NCI-H2171 treated with DMSO at 0.1 percent for 48 hours (cell line): ENCODE measurements at places on chromosomes 11 and 22.
A peak's percentile ranks its signal among the peaks of the same experiment; 100 is the strongest.

GRCh38 chr22:46504584-46504983 is 32.8 kb downstream of the CELSR1 start:
- DNase-seq = no peak

DNA sequence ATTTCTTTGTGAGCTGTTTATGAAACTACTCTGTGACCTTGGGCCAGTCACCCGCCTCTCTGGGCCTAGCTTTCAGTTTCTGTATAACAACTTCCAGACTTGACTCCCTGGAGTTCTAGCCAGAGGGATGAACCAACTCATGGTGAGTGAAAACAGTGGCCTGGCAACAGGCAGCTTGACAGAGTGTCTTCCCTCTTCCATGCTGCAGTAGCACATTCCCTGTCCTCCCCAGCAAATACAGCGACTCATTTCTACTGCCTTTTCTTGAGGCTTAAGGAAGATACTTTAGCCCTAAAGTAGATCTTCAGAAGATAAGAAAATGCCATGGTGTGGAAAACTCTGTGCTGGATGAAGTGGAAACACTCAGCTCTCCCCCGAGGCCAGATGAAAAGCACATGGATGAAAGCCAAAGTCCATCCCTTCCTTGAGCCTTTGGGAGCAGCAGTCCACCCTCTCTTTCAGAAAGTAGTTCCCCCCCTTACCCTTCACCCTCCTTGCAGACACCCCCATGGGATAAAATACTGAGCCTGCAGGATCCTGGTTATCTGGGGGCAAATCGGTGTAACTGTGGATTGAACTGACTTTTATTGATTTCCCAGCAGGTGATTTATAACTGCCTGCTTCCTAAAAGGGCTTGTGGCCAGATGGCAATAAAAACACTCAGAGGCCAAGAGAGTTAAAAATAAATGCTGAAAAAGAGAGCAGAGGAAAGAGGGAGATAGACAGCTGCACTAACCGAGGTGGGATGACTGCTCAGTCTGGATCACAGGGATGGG is 24.1 kb downstream of the IRAG1 start:
- DNase-seq = peak; percentile 36

DNA sequence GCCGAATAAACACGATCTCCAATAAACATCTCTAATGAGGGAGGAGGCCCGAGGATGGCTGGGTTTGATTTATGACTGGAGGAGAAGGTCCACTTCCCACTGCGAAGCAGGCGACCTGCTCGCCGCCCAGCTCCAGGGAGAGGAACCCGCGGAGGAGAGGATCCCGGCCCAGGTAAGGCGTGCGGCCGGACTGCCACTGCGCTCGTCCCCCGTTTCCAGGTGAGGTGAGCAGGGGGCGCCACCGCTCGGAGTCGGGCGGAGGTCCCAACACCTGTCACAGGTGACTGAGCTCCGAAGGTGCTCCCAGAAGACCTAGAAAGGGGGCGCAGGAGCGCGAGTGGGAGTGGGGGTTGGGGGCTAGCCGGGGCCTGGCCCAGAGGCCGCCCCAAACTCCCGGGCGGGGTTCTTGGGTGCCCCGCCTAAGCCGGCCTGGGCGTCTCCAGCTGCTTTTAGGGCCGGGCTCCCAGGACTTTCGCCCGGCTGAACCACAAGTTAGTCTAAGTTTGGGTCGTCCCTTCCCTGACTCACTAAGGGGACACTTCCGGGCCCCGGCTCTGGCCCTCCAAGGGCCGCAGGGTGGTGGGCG is 5.4 kb upstream of the PAX6 start:
- DNase-seq = no peak

DNA sequence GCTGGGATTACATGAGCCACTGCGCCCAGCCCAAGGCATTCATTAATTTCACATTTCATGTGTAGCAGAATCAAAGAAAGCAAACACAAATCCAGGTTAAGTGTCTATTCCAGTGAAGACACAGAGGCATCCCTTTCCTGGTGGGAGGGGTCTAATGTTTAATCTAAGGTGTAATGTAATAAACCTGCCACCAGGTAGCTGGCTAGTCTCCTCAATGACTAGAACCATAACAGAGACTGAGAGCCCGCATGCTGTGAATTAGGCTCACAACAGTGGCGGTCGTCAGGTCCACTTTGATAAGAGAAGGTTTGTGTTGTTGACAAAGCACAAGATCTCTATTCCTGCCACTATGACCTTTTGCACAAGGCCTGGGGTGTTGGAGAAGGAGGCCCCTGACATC is 64.2 kb upstream of the ADA2 start:
- DNase-seq = no peak

DNA sequence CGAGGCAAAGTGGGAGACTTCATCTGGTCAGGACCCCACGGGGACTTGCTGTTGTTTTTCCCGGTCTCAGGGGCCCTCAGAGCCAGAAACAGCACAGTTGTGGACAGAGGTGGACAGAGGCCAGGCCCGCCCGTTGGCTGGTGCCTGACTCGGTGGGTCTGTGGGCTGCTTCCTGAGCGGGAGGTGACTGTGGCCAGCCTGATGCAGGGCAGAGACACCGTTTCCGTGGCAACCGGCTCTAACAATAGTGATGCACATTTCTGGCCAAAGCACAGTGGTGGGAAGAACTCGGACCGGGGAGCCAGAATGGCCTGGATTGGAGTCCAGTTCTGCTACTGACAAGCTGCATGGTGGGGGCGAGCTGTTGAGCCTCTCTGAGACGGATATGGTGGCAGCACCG is 58.7 kb upstream of the ATXN10 start:
- no peak for DNase-seq

GRCh38 chr11:81995889-81996288 is 737.8 kb downstream of the FAM181B start:
- DNase-seq = no peak

GRCh38 chr11:69572861-69573260 is 68.1 kb upstream of the CCND1 start:
- DNase-seq = no peak

DNA sequence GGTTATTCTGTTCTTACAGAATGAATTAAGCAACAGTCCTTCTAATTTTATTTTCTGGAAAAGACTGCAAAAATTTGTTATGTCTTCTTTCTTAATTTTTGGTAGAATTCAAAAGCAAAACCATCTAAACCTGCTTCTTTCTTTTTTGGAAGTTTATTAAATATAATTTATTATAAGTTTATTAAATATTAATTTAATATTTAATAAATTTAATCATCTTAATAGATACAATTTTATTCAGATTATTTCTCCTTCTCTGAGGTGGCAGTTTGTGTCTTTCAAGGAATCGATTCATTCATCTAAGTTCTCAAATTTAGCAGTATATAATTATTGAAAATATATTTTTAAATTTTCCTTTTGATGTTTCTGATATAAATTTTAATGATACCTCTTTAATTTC is 837.5 kb upstream of the LRRC4C start:
- DNase-seq = no peak

GRCh38 chr11:29989174-29989970 is 27.5 kb downstream of the KCNA4 start:
- DNase-seq = no peak

- no peak for DNase-seq
Measured at GRCh38 chr11:69636512-69637197, 4.3 kb upstream of the CCND1 start.

GRCh38 chr22:35684270-35684700 is 33.4 kb upstream of the APOL5 start:
- peak; percentile 38 for DNase-seq

DNA sequence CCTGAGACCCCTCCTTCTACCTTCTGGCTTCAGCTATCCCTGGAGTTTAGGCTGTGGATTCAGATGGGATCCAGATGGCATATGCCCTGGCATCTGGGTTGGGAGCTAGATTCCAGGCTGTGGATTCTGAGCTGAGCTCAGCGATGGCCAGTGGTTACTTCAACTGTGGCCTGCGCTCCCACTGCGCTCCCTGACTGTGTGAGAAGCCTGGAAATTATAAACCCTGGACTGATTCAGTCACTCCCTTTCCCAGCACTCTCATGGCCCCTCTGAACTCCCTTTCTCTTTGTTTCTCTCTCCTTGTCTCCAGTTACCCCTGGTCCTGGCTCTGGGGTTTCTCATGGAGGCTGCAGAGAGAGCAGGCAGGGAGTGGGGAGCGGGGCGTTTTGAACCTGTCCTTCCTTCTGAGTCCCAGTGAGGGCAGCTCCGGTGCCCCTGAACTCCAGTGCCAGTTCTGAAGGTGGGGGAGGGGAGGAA is 4.8 kb downstream of the ARHGEF17 start:
- DNase-seq = peak; percentile 50

DNA sequence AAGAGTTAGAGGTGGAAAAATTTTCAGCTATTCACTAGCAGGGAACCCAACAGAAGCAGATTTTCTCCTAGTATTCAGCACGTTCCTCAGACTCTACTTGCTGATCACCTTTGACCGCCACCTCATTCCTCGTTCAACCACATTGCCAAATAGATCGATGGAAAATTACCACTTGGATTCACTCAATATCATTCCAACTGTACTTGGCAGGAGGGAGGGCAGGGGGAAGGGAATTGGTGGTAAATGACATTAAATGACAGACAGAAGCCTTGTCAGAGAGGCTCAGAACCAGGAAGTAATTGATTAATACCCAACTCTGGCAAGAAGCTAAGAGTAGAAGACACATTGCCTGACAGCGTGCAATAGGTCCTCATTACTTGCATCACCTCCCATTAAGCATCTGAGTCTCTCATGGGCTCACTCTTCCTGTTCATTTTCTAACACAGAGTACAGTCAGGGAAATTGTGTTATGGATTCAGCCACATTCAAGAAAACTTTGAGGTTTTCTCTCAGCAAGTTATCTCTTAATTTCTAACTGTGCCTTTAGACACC is 240.5 kb upstream of the FAT3 start:
- DNase-seq = no peak

DNA sequence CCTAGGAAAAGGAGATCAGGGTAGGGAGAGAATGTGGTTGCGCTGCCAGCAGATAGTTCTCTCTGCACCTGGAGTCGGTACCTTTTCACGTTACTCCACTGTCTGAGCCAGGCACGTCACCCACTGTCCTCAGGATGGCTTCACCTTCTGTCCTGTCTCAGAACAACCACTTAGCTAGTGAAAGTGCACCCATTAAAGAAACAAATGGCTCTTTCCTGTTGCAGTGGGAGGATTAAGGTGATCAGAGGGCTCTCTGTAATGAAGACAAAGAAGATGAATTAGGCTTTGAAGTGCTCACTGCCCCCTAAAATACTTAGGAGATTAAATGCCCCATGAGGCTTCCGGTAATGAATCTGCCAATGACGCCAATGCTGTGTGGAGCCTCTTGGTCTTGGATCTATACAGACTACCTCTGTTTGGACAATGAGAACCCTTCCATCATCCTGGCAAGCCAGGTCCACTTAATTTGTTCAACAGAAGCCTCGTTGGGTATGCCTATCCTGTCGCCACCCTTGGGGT is 113.7 kb downstream of the INSC start:
- DNase-seq = no peak

GRCh38 chr11:13776134-13776815 is 107.8 kb downstream of the FAR1 start:
- peak; percentile 27 for DNase-seq

DNA sequence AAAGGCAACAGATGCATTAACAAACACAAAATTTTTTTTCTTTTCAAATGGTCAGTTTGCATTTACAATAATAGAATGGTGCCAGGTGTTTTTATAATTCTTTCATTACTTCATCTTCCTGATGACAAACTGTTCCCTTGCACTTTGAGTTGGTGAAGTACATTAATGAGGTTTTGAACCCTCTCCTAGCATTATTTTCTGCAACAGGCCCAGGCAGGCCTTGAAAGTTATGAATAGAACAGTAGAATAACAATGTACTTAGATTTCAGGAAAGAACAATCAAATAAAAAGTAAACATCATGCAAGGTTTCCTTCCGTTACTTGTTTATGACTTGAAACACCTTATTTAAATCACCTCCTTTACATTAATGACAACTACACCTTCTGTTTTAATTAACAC is 9.6 kb downstream of the BTG4 start:
- no peak for DNase-seq

DNA sequence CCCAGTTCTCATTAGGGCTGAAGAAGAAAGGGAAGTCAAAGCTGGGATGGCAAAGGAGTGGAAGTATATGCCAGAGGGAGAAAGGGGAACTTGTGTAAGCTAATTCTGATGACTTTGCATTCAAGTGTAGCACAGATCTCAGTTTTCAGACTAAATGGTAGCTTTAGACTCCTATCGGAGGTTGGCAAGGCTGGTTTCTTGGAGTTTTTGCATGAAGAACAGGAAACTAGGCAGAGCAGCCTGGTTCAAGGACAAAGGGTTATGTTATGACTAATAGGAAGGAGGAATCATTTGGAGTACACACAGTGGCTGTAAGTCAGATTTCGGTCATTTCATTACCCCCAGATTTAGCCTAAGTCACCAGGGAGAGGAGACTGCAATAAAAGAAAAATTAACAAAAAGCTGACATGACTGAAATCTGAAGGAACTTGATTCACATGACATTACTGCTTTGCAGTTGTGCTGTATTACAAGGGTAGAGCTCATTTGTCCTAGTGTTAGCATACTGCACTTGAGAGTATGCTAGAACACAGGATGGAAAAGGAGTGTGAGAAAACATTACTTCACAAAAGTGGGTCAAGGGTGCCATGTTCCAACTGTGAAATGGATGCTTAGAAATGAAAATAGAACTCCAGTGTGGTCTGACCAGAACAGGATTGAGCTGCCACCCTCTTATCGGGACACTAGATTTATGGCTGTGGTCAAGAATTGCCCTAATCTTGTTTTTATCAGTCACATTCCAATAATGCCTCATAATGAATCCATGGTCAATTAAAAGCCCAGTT is 23.6 kb downstream of the ADM start:
- DNase-seq = no peak

DNA sequence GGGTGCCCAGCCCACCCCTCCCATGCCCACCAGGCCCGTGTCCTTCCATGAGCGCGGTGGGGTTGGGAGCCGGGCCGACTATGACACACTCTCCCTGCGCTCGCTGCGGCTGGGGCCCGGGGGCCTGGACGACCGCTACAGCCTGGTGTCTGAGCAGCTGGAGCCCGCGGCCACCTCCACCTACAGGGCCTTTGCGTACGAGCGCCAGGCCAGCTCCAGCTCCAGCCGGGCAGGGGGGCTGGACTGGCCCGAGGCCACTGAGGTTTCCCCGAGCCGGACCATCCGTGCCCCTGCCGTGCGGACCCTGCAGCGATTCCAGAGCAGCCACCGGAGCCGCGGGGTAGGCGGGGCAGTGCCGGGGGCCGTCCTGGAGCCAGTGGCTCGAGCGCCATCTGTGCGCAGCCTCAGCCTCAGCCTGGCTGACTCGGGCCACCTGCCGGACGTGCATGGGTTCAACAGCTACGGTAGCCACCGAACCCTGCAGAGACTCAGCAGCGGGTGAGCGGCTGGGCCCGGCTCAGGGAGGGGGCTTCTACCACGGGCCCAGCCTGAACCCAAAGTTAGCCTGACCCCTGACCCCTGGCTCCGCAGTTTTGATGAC is 3.0 kb downstream of the PKP3 start:
- no peak for DNase-seq
